Nephron progenitor cell (in vitro differentiated cells): ENCODE measurements at places on chromosomes 7 and 10.
A peak's percentile ranks its signal among the peaks of the same experiment; 100 is the strongest.

- DNase-seq = no peak
Measured at GRCh38 chr10:71713135-71714030, 6.2 kb downstream of the C10orf105 start.

DNA sequence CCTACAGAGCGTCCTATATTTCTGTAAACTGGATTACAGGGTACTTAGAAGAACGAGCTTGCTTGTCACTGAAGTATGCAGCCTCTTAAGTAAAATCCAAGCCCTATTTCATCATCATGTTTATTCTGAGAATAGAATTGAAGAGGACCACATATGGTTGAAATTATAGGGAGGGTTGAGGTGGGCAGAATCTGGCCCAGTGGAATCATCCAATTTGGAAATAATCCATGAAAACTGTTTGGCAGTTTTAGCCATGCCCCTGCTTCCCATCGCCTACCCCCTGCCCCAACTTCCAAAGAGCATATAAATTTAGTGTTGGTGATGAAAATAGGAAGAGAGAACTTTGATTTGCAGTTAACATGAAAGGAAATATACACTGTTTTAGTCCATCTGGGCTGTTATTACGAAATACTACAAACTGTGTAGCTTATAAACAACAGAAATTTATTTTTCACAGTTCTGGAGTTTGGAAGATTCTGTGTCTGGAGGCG is 150.4 kb downstream of the PRKG1 start:
- DNase-seq = no peak

DNA sequence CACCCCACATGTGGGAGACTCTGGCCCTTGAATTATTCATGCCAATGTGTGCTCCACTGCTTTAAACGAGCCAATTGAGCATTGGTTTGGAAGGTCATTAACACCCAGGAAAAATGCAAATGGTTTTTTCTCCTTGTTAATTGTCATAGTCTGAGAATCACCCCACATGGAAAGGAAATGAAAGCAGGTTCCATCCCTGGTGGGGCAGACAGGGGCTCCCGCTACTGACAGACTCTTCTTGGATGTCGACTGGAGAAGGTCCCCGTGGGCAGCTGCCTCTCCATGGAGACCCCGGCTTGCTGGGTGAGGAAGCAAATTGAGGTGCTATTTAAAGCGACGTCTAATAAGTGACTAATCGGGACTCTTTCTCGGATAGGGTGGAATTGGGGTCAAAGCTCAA is 32.0 kb upstream of the EN2 start:
- no peak for DNase-seq

DNA sequence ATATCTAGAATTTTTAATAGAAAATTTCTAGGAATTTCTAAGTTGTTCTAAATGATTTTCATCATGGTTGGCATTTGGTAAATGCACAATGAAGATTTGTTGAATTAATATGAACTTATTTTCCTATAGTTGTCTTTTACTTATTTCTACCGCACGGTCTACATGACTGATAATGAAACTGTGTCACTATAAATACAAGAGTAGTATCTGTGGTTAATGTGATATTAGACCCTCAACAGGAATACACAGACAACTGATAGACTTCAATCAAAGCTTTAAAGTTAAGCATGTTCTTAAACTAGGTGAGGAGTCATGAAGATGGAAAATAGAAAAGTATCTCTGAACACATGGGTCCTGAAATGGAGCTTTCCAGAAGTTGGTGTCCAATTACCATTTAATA is 297.9 kb upstream of the ETV1 start:
- DNase-seq = no peak

- DNase-seq = no peak
Measured at GRCh38 chr10:44973323-44974081, 5.1 kb downstream of the DEPP1 start.

DNA sequence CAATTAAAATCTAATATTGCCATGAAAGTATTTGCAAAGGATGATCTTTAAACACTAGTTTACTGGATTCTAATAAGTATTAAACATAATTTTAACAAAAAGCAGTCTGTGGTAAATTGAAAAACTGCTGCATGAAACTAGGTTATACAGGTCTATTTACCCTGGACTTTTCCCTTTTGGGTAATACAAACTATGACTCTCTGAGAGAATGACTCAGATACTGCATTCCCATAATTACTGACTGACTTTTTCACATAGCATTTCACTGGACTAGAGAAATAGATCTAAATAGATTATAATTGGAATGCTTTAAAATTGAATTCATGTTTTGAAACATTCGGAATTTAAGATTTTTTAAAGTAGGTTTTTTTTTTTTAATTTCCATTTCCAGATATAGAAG is 395.7 kb downstream of the THSD7A start:
- DNase-seq = no peak

DNA sequence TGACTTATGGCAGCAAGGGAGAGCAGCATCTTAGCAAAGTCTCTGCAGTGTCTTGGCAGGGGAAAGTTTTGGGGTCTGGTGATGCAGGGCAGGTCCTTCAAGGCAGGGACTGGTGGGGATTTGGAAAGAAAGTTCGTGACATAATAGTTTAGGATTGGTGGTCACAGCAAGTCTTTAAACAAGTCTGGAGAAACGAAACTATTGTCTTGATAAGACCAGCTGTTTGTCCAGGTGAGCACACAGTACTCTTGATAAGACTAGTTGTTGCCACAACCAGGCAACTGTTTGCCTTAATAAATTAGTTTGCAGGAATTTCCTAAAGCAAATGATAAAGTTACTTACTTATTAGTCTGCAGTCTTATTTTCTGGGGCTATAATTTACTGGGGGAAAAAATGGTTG is 136.1 kb downstream of the AKR1D1 start:
- DNase-seq = no peak

GRCh38 chr7:138610671-138611170 is 90.4 kb downstream of the SVOPL start:
- DNase-seq = no peak

DNA sequence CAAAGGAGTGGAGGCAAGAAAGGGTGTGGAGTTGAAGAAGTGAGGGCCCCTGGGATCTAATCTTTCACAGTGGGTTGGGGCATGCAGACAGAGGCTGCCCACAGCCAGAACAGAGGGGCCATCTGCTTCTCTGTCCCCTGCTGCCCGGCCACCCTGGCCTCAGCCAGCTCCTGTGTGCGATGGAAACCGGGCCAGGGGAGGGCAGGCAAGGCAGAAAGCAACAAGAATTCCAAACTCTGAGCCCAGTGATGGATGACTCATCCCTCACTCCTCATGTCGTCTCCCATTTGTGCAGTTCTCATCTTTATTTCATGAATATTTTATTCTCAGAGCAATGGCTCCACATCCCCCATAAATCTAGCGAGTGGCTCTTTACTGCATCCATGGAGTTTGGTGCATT is 757.1 kb downstream of the GRID1 start:
- no peak for DNase-seq

DNA sequence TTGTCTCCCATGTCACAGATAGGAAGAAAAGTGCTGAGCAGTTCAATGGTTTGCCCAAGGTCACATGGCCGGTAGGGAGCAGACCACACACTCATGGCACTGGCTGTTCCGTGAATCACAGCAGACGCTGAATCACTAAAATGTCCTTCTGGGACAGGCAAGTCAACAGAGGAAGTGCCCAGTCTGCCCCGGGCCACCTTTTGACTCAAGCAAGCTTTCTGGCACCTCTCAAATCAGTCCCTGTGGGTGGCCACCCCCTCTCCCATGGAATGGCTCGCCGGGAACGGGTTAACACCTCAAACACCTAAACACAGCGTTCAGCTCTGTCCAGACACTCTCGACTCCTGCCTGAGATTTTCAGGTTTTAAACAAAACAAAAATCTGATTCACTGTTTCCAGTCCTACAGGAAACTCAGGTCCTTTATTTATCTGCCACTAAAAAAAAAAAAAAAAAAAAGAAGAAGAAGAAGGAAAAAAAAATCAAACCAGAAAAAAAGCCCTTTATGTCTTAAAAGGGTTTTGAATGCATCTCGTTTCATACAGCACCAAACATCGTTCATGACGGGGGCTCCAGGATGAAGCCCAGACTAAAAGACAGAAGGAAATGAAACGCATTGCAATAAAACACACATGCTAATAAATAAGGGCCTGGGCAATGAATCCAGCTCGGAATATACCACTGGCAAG is 15.5 kb downstream of the CARD11 start:
- no peak for DNase-seq

DNA sequence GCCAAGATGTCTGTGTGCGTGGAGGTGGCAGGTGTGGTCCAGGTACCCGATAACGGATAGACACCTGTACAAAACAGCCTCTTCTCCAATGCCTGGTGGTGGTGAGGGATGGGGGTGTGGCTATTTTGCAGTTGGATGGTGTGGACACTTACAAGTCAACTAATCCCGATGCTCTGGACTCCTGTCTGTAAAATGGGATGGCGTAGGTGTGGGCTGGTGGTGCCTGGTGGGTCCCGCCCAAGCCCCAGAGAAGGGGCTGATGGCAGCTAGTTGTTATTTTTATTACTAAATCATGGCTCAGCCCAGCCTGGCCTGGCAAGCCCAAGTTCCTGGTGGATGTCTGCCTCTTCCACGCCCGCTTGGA is 22.3 kb downstream of the GTF2IRD1 start:
- no peak for DNase-seq

- peak; percentile 64 for DNase-seq
Measured at GRCh38 chr7:149496642-149497391, 792 bp downstream of the ZNF746 start.

- DNase-seq = no peak
Measured at GRCh38 chr7:128728598-128728997, 10.6 kb upstream of the CALU start.

GRCh38 chr7:116798232-116798631 is 64.2 kb upstream of the CAPZA2 start:
- no peak for DNase-seq

DNA sequence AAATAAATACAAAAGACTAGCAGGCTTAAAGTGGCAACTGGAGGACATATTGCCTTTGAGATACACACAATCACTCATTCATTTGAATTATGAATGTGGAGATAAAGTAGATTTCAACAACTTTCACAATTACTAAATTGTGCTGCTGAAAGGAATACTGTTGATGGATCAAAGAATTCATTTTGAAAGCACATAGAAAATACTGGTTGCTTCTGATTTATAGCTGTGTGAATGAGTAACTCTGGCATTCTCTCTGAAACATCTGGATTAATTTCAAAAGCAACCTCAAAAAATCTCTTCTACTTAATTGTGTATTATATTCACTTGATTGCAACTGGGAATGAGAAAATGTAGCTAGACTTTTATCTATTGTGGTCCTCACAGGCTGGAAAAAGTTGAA is 397.6 kb downstream of the THSD7A start:
- no peak for DNase-seq

DNA sequence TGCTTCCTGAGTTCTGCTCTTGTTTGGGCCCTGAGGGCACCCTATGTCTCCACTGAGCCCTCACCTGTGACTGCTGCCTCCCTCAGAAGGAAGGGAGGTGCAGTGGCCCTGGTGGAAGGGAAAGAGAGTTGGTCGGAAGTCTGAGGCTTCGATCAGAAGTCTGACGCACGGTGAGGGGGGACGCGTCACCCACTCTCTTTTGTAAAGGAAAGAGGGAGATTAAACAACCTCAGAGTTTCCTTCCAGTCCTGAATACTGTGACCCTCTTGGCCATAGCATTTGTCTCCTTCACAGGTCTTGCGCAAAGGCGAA is 31.4 kb upstream of the TRIM8 start:
- DNase-seq = no peak

GRCh38 chr10:28367413-28367812 is 64.5 kb upstream of the MPP7 start:
- no peak for DNase-seq

- peak; percentile 25 for DNase-seq
Measured at GRCh38 chr10:48509974-48510692, 94.7 kb downstream of the ARHGAP22 start.

DNA sequence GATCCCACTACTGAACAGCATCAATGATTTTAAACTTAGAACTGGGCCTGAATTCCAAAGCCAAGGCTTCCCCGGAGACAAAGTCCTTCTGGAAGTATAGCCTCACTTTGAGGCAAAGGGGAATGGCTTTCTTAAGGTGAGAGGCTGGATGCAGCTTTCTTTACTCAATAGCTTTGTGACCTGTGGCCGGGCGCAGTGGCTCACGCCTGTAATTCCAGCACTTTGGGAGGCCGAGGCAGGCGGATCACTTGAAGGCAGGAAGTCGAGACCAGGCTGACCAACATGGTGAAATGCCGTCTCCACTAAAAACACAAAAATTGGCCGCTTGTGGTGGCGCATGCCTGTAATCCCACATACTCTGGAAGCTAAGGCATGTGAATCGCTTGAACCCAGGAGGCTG is 3.2 kb upstream of the FGFR2 start:
- DNase-seq = no peak

DNA sequence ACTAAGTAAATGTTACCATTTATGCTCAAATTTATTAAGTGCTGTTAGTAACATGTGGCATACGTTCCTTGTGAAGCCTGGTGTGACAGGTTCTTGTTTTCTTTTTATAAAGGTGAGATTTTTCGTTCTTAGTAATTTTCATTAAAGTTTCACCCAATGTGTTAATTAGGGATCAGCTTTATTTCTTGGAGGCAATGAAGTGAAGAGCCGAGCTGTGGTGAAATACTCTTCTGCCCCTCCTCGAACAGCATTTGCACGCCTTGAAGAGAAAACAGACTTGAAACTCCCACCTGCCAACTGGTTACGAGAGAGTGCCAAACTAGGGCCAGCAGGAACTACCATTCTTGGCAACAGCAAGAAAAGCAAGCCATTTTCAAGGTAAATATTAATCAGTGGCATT is 1.5 kb downstream of the EDRF1 start:
- no peak for DNase-seq
